ENCODE measurements at places on chromosomes 1 and 21.

- no peak for DNase-seq
Observed at GRCh38 chr1:19327736-19328135, 15.6 kb downstream of the SLC66A1 start.

- DNase-seq = no peak
Observed at GRCh38 chr1:234214911-234215892, 158.1 kb upstream of the COA6 start.

DNA sequence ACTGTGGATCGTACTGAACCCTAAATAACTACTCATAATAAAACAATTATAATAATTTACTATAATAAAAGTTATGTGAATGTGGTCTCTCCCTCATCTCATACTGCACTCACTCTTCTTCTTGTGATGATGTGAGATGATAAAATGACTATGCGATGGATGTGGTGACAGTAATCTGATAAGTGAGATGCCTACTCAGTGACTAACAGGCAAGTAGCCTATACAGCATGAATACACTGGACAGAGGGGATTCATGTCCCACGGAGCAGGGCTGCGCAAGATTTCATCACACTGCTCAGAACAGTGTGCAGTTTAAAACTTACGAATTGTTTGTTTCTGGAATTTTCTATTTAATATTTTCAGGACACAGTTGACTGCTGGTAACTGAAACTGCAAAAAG, 304.0 kb downstream of the DUSP10 start:
- DNase-seq = no peak

DNA sequence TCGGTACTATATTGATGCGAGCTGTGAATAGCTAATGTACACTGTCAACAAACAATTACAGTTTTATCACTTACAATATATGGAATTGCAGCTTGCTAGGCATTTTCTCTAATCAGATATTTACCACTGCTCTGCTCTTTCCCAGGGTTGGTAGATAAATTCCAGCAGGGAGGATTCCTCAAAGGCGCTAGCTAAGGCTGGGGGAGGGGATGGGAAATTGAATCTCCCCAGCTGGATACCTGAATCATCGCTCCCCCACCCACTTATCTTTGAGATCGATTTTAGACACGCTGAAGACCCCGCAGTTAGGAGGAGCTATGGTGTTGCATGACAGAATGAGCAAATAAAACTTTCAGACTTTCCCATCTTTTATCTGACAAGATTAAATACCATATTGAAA, 127.2 kb downstream of the CSMD2 start:
- no peak for DNase-seq

DNA sequence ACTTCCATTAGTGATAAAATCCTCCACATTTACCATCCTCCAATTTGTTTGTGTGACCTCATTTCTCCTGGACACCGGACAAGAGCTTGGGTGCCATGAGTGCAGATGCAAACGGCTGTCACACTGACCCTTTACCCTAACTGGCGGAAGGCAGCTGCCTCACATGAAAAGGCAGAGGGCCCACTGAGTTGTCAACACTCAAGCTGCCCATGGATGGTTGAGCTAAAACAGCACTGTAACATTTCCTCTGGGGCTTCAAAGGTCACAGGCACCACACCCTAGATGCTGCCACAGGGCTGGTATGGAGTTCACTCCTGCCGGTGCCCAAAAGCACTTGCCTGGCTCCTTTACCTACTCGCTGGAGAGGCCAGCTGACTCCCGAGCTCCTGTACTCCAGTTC, 653.4 kb downstream of the KCNT2 start:
- DNase-seq = no peak

GRCh38 chr1:16043521-16043920, at the start of gene CLCNKB:
Gene CLCNKB, plus strand, starts transcription at chr1:16043782. Its CDS starts 711 bp downstream, at chr1:16044493.
- no peak for DNase-seq

DNA sequence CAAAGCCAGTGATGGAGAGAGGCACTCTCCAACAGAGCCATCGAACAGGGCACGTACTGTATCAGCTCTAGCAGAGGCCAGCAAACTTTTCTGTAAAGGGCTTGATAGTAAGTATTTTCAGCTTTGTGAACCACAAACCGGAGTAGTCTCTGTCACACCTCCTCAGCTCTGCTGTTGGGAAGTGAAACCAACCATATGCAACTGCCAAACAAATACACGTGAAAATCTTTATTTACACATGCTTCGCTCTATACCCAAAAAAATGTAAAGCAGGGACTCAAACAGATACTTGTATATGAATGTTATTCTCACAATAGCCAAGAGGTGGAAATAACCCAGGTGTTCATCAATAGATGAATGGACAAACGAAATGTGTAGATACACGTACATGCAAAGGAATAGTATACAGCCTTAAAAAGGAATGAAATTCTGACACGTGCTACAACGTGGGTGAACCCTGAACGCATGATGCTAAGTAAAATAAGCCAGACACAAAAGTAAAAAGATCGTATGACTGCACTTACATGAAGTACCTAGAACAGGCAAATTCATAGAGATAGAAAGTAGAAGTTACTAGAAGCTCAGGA, 39.0 kb downstream of the SETD4 start:
- DNase-seq = no peak

DNA sequence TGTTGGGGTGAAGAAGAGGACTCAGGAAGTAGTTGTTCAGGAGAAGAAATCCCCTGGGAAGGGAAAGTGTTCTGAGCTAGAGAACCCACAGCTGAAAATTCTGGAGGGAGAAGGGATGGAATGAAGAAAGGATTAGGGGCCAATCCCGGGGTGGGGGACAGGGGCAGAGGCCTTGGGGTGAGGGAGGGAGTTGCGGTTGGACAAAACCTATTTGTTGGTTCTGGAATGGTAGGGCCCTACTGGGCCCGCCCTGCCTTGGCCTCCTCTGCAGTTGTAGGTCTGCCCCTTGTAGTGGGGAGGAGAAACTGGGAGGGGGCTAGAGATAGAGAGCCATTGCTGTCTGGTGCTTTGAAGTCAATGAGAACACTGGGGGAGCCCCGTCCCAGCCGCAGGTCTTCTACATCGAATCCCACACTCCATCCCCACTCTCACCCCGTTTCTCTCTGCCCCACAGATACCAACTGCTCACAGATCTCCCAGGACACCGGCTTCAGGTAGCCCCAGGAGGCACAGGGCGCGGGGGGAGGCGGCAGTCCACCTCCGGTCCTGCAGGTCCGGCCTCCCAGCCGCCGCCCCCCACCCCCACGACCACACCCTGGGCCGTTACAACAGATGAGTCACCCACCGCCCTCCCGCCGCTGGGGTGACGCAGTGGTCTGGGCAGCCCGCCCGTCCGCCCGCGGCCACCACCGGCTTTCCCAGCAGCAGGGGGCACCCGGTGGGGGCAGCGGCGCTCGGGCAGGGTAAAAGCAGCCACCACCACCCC, 1.1 kb downstream of the TAGLN2 start:
- peak; percentile 55 for DNase-seq
